ENCODE measurements at places on chromosomes 13 and 19.

- DNase-seq: no peak
Observed at GRCh38 chr13:50901701-50902100, 7.9 kb upstream of the RNASEH2B start.

DNA sequence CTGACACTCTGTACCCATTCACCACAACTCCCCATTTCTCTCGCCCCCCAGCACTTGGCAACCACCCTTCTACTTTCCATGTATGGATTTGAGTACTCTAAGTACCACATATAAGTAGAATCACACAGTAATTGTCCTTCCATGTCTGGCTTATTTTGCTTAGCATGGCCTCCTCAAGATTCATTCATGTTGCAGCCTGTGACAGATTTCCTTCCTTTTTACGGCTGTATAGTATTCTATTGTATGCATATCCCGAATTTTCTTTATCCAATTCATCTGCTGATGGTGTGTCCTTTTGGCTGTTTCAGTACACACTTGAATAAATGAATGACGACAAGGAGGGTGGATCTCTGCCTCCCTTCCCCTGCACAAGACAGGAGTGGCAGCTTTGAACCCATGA is 95.1 kb downstream of the ZNF536 start:
- no peak for DNase-seq

GRCh38 chr13:75610466-75610865 is 25.7 kb upstream of the LMO7 start:
- no peak for DNase-seq

- no peak for DNase-seq
Observed at GRCh38 chr13:77508959-77509620, 26.4 kb upstream of the SCEL start.

- no peak for DNase-seq
Observed at GRCh38 chr13:109977212-109977968, 191.0 kb upstream of the IRS2 start.

- DNase-seq: no peak
Observed at GRCh38 chr13:93326234-93326811, 99.7 kb downstream of the GPC6 start.

GRCh38 chr13:88461272-88462009 is 790.3 kb downstream of the SLITRK5 start:
- no peak for DNase-seq

GRCh38 chr19:41356984-41357739 is 3.4 kb upstream of the TGFB1 start:
- DNase-seq: no peak

GRCh38 chr13:60590800-60591747 is 194.1 kb downstream of the TDRD3 start:
- DNase-seq: no peak

DNA sequence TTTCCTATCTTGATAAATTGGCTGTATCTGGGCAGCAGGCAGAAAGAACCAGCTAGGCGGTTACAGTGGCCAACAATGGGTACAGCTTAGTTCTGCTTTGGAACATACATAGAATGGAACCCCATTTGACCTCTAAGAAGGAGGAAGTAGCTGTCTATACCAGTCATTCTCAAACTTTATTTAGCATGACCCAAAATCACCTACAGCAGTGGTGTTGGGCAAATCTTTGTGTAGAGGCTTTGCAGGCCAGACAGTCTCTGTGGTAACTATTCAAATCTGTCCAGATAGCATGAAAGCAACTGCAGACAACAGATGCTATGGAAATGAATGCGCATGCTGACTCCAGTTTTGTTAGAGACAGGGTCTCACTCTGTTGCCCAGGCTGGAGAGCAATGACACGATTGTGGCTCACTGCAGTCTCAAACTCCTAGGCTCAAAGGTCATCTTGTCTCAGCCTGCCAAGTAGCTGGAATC is 12.0 kb upstream of the KCNC3 start:
- no peak for DNase-seq

- DNase-seq: peak; percentile 36
Observed at GRCh38 chr19:55579766-55580621, 654 bp downstream of the ZNF579 start.

DNA sequence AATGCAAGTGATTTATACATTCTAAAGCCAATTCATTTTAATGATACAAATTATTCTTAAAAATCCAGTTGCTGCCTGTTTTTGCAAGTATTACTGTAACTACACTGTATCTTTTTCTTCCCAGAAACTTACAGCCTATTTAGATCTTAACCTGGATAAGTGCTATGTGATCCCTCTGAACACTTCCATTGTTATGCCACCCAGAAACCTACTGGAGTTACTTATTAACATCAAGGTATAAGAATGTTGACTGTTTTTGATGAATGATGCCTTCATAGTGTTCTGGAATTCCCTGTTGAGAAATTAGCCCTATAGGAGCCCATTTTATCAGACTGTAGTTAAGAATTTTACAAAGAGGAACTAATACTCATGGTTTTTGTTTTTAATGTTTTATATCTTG is 25.0 kb downstream of the ITM2B start:
- DNase-seq: no peak

- no peak for DNase-seq
Observed at GRCh38 chr19:28019901-28020300, 1193.0 kb downstream of the UQCRFS1 start.

- DNase-seq: no peak
Observed at GRCh38 chr13:108273429-108274118, 4.1 kb downstream of the TNFSF13B start.

GRCh38 chr19:44796701-44797115 is 12.2 kb upstream of the BCAM start:
- peak; percentile 82 for DNase-seq

DNA sequence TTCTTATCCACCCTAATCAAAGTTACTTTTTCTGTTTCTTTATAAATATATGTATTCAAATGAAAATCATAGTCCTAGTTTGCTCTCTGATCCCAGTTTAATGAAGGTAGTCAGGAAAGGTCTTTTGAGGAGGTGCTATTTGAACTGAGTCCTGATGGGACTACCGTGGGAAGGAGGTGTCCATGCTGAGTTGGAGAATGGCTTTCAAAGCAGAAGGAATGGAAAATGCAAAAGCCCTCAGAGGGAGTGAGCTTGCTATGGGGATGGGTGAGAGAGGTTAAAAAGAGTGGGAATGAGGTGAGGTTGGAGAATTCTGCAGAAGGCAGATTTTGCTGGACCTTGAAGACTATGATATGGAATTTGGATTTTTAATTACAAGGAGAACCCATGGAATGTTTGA is 193.6 kb downstream of the GPC6 start:
- DNase-seq: no peak

DNA sequence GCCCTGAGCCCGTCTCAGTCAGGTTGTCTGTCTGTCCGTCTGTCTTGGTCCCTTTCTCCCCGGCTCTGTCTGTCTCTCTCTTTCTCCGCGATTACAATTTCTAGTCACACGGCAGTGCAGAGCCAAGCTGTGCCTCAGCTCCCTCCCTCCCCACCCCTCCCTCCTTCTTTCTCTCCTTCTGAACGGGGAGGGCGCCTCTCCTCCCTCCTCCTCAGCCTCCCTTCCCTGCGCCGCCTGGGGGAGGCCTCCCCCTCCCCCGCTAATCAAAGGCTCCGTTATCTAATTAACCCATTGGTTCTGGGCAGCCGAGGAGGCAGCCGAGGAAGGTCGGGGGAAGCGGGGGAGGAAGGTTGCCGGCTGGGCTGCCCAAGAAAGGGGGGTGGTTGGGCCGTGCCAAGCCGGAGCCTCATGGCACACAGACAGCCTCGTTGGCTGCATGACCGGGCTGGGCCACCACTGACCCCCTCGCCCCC is 16.5 kb downstream of the LRRC4B start:
- no peak for DNase-seq

GRCh38 chr13:81606074-81606473 is 1265.1 kb upstream of the SPRY2 start:
- no peak for DNase-seq

- DNase-seq: no peak
Observed at GRCh38 chr13:25288966-25289365, 1.7 kb upstream of the MTMR6 start.

GRCh38 chr13:54845351-54845965 is 1816.8 kb downstream of the OLFM4 start:
- DNase-seq: no peak

- DNase-seq: no peak
Observed at GRCh38 chr13:105116966-105117365, 1418.5 kb downstream of the EFNB2 start.

DNA sequence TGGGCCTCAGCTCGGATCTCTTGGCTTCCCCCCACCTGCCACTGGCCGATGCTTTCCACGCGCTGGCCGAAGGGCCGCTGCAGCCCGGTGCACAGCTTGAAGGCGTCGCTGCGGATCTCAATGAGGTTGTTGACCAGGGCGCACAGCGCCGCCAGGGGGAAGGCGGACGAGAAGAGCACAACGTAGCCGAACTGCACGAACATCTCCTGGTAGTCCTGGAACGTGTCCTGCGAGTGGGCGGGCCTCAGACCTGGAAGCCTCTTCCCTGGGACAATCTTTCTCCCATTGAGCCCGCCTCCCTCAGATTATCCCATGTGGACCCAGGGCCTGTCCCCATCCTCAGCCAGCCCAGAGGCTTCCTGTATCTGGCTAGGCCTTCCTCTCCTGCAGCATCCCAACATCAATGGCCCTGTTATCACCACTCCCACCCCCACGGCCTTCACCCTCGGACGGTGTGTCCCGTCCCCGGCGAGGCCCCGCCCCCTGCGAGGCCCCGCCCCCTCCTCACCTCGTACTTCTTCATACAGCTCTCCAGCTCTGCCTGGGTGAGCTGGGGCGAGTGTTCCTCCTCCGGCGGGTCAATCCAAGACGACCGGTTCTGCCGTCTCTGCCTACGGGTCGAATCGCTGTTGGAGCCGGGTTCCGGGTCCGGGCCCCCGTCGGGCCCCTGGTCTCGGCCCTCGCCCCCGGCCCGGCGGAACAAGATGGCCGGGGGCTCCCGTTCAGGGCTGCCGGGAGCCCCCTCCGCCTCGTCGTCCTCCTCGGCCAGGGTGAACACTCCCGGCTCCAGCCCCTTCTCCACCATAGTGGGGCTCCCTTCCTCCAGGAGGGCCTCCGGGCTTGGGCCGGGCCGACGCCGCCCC is 6.8 kb downstream of the ANO8 start:
- DNase-seq: no peak

DNA sequence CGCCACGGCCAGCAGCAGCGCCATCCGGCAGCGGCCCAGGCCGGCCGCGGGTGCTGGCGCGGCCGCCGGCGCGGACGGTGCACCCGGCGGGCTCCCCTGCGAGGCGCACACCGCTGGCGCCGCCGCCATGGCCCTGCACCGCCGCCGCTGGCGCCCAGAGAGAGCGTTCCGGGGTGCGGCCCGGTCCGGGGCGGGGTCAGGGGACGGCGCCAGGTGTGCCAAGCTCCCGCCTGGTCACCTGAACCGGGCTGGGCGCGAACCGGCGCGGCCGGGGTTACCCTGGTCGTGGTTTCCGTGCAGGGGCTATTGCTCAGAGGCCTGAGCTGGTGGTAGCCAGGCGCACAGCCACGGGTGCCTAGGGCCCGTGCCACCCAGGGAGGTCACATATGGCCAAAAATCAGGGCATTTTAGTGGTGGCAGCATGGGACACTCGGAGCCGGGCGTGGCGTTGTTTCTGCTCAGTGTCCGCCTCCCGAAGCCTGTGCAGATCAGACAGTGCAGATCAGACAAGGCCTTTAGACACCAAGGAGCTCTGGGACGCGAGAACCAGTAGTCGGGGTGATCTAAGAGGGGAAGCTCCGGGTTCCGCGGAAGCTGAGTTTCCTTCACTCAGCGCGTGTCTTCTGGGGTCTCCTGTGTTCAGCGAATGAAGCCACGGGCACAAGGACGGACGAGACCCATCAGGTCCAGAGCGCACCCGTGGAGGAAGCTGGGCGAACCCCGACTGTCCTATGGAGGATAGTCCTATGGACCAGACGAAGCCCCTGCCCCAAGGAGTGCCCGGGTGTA is at the start of gene TMEM238:
TMEM238 (minus strand) TSS at position 162 of the 789 bp plus-strand sequence; CDS start at position 129, 33 bp downstream.
- DNase-seq: no peak

DNA sequence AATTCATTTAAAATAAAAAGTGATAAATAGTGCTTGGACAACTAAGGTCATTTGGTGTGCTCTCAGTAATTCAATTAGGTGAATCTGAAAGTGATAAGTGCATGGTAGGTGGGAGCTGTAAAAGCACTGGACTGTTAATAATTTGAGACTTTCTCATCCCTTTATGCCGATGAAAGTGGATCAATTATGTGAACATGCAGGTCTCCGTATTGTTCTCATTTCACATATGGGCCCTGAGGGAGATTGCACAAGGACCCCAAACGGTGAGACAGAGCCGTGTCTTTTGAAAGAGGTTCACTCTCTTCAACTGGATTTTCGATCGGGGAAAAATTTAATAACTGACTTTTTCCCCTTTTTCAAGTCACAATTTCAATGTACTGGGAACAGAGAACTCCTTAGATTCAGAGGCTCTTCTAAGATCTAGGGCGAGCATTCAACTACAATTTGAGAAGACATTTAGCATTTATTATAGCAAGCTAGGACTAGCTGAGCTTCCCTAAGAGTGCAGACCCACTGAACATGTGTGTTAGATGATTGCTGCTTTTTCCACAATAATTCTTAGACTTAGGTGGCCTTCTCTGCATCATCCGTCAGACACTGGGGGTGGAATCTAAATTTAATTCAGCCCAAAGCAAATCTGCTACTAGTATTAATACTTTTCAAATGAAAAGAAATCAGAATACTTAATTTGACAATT is 347.6 kb downstream of the OXGR1 start:
- DNase-seq: no peak

All from NCI-H2081 (cell line).